ENCODE measurements at places on chromosomes 5 and 9. TPM values are rescaled to one million over a fixed set of nuclear protein-coding genes. Genes with fewer than 3 reads are reported as not detected.

DNA sequence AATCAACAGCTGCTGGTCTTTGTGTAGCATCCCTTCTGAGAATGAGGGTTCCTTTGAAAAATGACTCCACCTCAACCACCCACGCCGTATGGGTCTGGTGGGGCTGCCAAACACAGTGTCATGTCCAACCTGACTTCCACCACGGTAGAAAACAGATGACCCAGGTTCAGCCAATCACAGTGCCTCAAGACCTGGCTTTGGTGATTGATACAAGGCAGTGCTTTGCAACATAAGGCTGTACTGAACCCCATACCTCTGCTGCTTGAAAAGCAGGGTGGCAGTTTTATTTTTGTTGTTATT is 11.5 kb upstream of the TGFBR1 start:
- H3K27ac ChIP-seq = no peak overlapping the region
- H3K4me3 ChIP-seq = no peak overlapping the region
- no peak for DNase-seq
- H3K27me3 ChIP-seq = no peaks in the 10 kb centered on the region
- H3K4me1 ChIP-seq = no peaks in the 10 kb centered on the region

Gene TNC
- total RNA-seq = 71.0 TPM

Gene SARDH
- total RNA-seq = 3.4 TPM

DNA sequence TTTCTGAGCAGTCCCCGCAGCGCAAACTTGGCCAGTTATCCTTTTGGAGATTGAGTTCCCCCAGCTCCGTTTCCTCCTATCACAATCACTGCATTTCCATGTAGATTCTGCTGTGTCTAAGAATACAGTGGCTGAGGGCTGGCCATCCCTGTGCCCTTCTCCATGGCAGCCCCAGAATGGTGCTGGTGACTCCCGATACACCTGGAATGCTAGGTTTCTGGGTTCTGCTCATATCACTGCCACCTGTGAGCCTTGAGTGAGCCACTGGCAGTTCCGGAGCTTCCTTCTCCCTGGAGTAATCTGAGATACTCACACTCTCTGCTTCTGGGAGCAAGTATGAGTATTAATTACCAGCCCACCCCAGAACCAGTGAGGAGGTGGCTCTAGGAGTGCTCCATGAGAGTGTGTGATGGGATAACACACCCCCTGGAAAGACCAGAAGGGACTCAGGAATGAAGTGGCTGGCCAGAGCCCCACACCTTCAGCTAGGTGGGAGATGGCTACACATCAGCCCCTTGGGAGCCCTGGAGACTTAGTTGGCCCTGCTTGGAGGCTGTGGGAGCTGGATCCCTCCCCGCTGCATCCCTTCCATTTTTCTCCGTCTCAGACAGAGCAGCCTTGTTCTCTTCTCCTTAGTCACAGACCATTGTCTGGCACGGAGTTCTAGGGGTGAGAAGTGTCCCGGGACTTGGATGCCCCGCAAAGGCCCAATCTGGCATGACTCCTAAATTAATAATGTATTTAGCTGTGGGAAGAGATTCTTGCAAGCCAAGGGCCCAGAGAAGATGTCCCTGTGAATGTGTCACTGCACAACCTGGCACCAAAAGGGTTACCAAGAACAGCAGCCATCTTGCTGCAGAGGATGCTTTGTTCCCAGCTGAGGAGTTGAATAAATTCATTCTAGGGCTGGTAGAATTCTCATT is 4.9 kb downstream of the PCDHGC5 start:
- H3K27me3 ChIP-seq = no peaks in the 10 kb centered on the region
- no peak overlapping the region for H3K27ac ChIP-seq
- H3K36me3 ChIP-seq = no peaks in the 10 kb centered on the region
- H3K4me1 ChIP-seq = peaks cover 10% of the 10 kb centered on the region
- no peak for DNase-seq

- DNase-seq = peak; percentile 1
- no peaks in the 10 kb centered on the region for H3K27me3 ChIP-seq
- H3K36me3 ChIP-seq = no peaks in the 10 kb centered on the region
- no peak overlapping the region for H3K27ac ChIP-seq
- H3K4me1 ChIP-seq = peaks cover 13% of the 10 kb centered on the region
- peak overlapping the region; percentile 91 for H3K4me3 ChIP-seq
Measured at GRCh38 chr5:154937186-154937717, 759 bp downstream of the GEMIN5 start.

DNA sequence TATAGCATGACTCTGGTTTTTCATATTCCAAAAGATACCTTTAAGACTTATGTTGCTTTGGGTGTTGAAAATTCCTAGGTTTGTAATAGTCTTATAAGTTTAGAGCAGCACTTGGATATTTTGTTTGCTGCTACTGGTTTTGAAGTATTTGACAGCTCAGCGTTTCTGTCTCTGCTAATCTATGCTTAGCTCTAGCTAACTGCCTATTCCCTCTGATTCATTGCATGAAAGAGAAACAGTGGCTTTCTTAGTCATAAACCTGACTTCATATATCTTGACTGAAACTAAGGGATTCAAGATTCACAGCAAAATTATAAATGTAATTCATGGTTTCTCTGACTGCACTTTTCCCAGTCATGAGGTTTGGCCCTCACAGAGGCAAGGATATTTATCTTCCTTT is 35.6 kb upstream of the ANXA1 start:
- H3K4me1 ChIP-seq = peaks cover 22% of the 10 kb centered on the region
- no peaks in the 10 kb centered on the region for H3K36me3 ChIP-seq
- no peaks in the 10 kb centered on the region for H3K27me3 ChIP-seq
- DNase-seq = peak; percentile 60

DNA sequence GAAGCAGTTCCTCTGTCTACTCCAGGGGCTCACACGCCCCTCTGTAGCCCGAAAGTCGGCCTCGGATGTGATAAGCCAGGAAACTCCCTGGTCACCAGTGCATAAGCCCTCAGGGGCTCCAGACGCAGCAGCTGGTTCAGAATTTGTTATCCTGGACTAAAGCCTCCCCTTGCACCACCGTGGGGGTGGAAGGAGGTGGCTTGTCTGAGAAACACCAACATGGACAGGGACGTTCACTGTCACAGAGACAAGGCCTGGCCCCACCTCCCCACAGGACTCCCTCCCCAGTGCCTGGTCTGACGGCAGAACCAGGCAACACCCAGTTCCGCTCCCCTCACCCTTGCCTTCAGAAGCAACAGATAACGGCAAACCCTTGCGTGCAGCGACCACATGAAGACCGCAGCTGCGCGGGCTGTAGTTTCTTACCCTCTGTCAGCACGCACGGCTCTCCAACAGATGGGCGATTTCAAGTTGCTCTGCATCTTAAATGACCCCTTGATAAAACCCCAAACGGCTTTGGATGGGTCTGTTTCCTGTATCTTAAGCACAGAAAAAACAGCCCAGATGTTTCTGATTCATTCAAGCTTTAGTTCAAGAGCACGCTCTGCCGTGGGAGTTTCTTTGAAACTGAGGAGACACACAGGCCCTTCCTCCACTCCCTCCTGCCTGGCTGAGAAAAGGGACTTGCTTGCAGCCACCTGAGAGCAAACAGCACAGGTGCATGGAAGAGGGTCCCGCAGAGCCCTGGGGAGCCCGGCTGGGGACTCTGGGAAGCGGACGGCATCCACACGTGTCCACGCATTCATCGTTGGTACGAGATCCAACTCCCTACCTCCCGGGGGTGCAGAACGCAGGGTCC is 44.7 kb upstream of the NKD2 start:
- H3K4me1 ChIP-seq = peaks cover 8% of the 10 kb centered on the region
- no peak overlapping the region for H3K27ac ChIP-seq
- no peak for DNase-seq
- H3K27me3 ChIP-seq = peaks cover 38% of the 10 kb centered on the region
- no peak overlapping the region for H3K4me3 ChIP-seq

DNA sequence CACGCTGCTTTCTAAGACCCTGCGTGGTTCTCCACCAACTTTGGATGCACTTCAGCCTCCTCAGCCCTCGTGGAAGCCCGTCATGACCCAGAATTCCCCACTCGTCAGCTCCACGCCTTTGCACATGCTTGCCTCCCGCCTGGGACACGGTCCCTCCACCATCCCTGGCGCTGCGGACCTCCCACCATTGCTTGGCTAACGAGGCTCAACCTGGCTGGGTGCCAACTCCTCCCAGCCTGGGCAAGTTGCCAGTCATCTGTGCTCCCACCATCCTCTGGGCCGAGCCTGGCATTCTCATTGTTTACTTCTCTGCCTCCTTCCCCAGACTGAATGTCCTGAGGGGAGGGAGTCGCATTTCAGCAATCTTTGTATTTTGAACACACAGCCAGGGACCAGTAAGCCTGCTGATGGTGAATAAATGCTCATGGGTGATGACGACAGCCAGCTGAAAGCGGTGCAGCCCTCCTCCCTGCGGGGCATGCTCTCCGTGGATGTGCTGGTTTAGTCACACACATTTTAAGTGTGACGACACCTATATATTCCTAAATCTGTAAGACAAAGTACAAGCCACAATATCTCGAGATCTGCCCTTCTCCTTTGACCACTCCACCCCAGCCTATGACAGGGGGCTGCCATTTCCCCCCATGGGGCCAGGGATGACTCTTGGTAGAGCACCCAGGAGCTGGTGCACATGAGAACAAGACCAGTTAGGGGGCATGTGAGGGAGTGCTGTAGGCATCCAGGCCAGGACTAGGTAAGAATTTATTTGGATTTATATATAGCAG is 37.6 kb downstream of the ANKRD33B start:
- no peaks in the 10 kb centered on the region for H3K27me3 ChIP-seq
- peak; percentile 99 for DNase-seq
- no peaks in the 10 kb centered on the region for H3K36me3 ChIP-seq
- H3K4me1 ChIP-seq = peaks cover 38% of the 10 kb centered on the region

- H3K27ac ChIP-seq = peak overlapping the region; percentile 92
- H3K4me3 ChIP-seq = peak overlapping the region; percentile 81
- peaks cover 35% of the 10 kb centered on the region for H3K4me1 ChIP-seq
Measured at GRCh38 chr9:100425758-100426157, 1.2 kb upstream of the MSANTD3 start.

Gene CEP78
- total RNA-seq = 52.5 TPM

Gene SV2C
- not detected for total RNA-seq

GRCh38 chr9:32783168-32783891 is at the start of gene TMEM215:
TMEM215 (plus strand) TSS chr9:32783540; CDS start chr9:32784184, 644 bp downstream.
- no peaks in the 10 kb centered on the region for H3K4me1 ChIP-seq
- H3K27me3 ChIP-seq = peaks cover 88% of the 10 kb centered on the region
- H3K27ac ChIP-seq = no peak within 1 kb of the TSS
- no peak within 1 kb of the TSS for H3K4me3 ChIP-seq

DNA sequence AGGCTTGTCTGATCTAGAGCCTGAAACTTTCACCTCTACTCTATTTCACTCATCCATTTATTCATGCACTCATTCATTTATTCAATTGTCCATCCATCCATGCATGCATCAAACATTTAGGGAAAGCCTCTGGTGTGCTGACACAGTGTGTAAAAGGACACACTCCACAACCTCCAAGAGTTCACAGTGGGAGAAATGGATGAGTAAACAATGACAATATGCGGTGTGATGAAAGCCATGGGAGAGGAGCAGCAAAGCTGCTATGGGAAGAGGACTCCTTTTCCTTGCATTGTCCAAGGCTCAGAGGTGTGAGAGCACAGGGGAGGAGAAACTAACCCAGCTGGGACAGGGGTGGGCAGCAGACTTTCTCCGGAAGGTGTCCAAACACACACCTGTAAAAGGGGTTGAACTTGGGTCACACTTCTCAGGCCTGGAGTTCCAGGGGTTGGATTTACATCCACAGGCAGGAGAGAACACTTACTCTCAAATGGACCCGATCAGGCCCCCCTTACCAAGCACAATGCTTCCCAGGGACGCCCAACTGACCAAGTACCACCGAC is 21.2 kb upstream of the PFDN1 start:
- H3K27me3 ChIP-seq = no peaks in the 10 kb centered on the region
- DNase-seq = peak; percentile 54
- no peaks in the 10 kb centered on the region for H3K36me3 ChIP-seq
- H3K27ac ChIP-seq = peak overlapping the region; percentile 98
- H3K4me1 ChIP-seq = peaks cover 45% of the 10 kb centered on the region
- H3K4me3 ChIP-seq = no peak overlapping the region

- H3K4me1 ChIP-seq = peaks cover 23% of the 10 kb centered on the region
- no peak overlapping the region for H3K4me3 ChIP-seq
- no peak for DNase-seq
- H3K36me3 ChIP-seq = no peaks in the 10 kb centered on the region
- no peaks in the 10 kb centered on the region for H3K27me3 ChIP-seq
Measured at GRCh38 chr9:85430659-85431338, 311.0 kb downstream of the AGTPBP1 start.

- H3K27me3 ChIP-seq = no peaks in the 10 kb centered on the region
- DNase-seq = no peak
- H3K4me1 ChIP-seq = peaks cover 8% of the 10 kb centered on the region
- no peak overlapping the region for H3K27ac ChIP-seq
- no peak overlapping the region for H3K4me3 ChIP-seq
Measured at GRCh38 chr5:142667831-142668230, 18.1 kb downstream of the FGF1 start.

DNA sequence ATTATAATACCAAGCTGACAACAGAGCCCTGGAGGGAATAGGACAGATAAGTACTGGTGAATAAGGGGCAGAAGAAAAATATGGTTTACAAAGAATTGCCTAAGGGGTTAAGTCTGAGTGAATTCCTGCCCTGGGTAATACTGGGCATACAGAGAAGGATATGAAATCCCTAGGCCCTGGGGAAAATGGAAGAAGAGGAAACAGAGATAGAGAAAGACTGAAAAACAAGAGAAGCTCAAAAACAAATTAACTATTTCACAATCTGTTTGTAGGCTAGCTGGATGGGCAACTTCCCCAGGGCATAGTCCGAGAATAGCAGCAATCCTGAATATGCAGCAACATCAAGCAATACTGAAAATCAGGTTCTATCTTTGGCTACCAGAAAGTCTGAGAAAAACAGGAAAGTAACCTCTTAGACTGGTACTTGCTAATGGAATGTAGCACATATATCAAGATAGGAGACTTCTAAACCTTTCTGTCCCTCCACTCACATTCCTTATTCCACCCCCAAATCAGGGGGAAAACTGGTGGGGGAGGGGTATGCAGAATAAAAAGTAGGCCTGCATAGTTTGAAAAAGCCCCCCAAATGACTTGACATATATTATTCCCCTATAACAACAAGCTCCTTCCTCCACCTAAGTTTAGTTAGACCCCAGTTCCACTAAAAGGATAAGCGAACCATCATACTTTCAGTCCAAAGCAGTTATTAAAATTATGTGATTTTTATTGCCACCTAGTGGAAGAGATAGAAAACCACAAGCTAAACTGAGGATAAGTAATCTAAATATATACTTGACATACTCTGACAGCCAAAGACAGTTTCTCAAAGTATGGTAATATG is 20.6 kb downstream of the SLC38A9 start:
- DNase-seq = peak; percentile 48
- no peak overlapping the region for H3K4me3 ChIP-seq
- no peak overlapping the region for H3K27ac ChIP-seq
- H3K27me3 ChIP-seq = no peaks in the 10 kb centered on the region
- no peaks in the 10 kb centered on the region for H3K36me3 ChIP-seq

DNA sequence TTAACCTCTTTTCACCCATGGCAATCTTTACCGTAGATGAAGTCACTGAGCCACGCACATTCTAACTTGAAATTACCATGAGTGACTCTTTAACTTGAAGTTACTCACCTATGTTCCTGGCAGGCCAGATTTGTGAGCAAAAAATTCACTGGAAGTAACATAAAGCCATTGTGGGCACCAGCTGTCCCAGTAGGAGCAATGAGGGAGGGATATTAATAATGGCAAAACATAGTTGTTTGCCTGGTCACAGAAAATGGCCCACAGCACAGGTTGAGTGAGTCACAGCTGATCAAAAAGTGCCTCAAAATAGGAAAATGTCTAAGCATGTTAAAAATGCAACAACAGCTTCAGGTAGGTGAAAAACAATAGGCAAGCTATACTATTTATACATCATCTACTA is 146.6 kb downstream of the EFNA5 start:
- no peaks in the 10 kb centered on the region for H3K27me3 ChIP-seq
- peak overlapping the region; percentile 92 for H3K27ac ChIP-seq
- H3K4me1 ChIP-seq = peaks cover 50% of the 10 kb centered on the region
- H3K36me3 ChIP-seq = no peaks in the 10 kb centered on the region

Gene UTP15
- total RNA-seq = 27.6 TPM

Gene COL5A1
- total RNA-seq = 15.4 TPM

Gene PCDHAC2
- total RNA-seq = 4.2 TPM

Gene ACO1
- total RNA-seq = 20.8 TPM

Measured in PC-3 (cell line).